Posterior vena cava (tissue), 2 donors: ENCODE measurements at places on chromosomes 1 and 21. TPM values are rescaled to one million over a fixed set of nuclear protein-coding genes. Genes with fewer than 3 reads are reported as not detected.
A peak's percentile ranks its signal among the peaks of the same experiment; 100 is the strongest.

The CNKSR1 gene
- 0.32 TPM for total RNA-seq

The PEAR1 gene
- 14.6 TPM for total RNA-seq

The F13B gene
- total RNA-seq: not detected

The IGSF9 gene
- total RNA-seq: 0.42 TPM

The PCSK9 gene
- total RNA-seq: 0.32 TPM

GRCh38 chr21:45542667-45543370, 579 bp upstream of the SLC19A1 start:
- DNase-seq: peak; percentile 79

DNA sequence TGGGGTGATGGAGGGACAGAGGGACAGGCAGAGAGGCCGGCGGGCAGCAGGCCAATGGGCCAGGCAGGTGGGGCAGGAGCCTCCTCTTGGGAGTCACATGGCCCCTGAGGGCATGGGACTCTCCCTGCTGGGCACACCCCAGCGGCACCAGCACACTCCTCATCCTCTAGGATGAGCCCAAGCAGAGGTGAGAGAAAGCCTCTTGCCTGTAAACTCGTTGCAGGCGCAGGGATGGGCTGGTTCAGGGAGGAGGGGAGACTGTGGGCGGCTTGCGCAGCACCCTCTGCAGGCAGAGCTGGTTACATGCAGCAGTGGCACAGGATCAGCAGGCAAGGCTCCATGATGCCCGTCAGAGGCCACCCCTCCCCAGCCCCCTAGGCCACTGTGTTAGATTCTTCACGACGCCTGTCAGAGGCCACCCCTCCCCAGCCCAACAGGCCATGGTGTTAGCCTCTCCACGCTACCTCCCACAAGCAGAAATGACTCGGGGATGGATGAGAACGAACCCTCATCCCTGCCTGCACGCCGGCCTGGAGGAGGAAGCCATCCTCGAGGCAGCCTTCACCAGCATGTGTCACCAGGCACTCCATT, 209.7 kb upstream of the VAMP3 start:
- DNase-seq: peak; percentile 44

- DNase-seq: no peak
Measured at GRCh38 chr1:235079443-235080296, 49.0 kb downstream of the TOMM20 start.

DNA sequence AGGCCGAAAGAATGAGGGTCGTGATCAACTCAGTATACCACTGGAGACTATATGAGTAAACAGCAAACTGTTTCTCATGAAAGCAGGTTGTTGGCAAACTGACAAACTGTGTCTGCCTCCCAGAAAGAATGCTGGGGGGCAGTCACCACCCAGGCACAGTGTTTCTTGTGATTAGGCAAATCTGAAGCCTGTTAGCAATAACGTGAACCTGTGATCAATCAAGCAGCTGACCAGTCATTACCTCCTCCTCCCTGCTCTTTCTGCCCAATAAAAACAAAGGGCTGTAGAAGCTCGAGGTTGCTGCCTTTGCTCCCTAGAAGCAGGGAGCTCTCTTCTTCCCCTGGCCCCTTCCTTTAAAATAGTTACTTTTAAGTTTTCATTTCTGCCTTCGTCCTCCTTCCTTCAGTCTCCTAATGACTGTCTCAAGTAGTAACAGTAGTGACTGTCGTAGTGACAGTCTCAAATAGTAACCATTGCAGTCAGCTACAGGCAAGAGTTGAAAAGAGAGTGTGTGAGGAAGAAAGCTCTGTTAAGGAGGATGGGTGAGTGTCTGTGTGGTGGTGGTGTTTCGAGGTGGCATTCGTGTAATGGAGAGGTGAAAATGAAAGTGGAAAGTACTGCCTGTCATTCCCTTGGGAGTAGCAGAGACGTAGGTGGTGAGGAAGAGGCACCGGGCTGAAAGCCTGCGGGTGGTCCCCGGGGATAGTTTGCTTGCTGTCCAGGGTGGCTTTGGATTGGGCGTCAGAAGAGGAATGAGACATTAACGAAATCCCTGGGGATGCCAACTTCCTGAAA, 14.5 kb downstream of the HHAT start:
- no peak for DNase-seq

DNA sequence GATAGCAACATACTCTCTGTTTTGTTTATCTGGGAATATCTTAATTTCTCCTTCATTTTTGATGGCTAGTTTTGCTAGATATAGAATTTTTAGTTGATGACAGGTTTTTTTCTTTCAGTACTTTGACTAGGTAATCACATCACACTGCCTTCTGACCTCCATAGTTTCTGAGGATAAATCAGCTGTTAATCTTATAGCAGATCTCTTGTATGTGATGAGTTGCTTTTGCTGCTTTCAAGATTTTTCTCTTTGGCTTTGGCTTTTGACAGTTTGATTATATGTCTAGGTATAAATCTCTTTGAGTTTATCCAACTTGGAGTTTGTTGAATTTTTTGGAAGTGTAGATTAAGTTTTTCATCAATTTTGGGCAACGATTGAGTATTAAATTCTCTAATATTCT, 142.6 kb downstream of the ZNF644 start:
- no peak for DNase-seq

DNA sequence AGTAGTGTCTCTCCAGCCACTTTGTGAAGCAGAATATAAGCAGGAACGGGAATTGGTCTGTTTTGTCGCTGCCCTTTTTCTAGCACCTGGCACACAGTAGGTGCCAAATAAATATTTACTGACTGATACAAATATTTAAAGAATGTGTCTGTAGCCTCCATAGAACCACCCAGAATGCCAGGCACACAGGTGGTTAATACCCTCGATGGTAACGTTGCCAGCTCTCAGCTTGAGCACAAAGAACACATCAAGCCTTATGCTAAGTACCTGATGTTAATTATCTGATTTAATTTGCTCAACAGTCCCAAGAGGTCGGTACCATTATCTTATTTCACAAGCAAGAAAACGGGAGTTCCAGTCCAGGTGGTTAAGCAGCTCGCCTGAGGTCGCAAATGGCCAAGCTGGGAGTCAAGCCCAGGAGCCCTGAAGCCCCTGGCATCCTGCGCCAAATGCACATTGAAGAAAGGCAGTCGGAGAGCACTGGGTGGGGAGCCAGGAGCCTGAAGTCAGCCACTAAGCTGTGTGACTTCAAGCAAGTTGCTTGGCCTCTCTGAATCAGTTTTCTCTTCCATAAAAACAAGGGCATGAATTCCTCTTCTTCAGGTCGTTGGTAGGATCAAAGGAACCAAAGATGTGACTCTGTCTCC, 26.4 kb downstream of the HSPG2 start:
- no peak for DNase-seq

GRCh38 chr1:87915771-87916170, 587.1 kb downstream of the LMO4 start:
- DNase-seq: no peak

GRCh38 chr1:61447968-61448430, 276.9 kb downstream of the TM2D1 start:
- DNase-seq: no peak

GRCh38 chr21:27078915-27079314, 112.0 kb upstream of the ADAMTS5 start:
- no peak for DNase-seq

DNA sequence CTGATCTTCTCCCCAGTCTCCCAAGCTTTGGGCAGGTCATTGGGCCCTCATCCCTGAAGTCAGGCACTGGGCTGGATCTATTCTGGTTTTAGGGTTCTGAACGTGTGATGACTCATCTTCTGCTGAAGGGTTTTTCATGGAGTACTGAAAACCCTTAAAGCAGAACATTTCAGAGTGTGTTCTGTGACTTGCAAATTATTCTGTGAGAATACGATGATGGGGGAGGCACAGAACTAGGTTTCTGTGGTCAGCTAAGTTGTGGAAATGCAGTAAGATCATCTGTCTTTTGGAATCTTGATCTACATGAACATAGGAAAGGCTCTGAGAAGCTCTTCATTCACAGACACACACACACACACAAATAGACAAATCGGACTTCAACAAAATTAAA, 46.2 kb downstream of the NAV1 start:
- no peak for DNase-seq

- DNase-seq: no peak
Measured at GRCh38 chr1:69401879-69402278, 165.8 kb upstream of the LRRC7 start.

GRCh38 chr21:21246007-21246406, 247.8 kb downstream of the NCAM2 start:
- DNase-seq: no peak

DNA sequence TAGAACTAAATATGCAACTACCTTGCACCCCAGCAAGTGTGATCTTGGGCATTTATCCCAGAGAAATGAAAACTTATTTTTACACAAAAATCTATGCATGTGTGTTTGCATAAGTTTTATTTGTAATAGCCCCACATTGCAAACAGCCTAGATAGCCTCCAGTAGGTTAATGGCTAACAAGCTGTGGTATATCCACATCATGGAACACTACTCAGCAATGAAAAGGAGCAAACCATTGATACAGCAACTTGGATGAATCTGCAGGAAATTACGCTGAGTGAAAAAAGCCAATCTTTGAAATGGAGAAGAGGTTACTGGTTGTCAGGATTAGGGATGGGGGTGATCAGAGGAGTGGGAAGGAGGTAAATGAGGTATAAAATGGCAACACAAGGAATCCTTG, 67.8 kb downstream of the HHAT start:
- DNase-seq: no peak

- DNase-seq: no peak
Measured at GRCh38 chr1:202202500-202203168, 9.0 kb downstream of the LGR6 start.
